ENCODE measurements at places on chromosomes 16 and 17. TPM values are rescaled to one million over a fixed set of nuclear protein-coding genes. Genes with fewer than 3 reads are reported as not detected.
A peak's percentile ranks its signal among the peaks of the same experiment; 100 is the strongest.

- no peak for DNase-seq
Observed at GRCh38 chr16:75322740-75323139, 71.3 kb upstream of the BCAR1 start.

TEX14 gene
- total RNA-seq = 6.8 TPM

DNA sequence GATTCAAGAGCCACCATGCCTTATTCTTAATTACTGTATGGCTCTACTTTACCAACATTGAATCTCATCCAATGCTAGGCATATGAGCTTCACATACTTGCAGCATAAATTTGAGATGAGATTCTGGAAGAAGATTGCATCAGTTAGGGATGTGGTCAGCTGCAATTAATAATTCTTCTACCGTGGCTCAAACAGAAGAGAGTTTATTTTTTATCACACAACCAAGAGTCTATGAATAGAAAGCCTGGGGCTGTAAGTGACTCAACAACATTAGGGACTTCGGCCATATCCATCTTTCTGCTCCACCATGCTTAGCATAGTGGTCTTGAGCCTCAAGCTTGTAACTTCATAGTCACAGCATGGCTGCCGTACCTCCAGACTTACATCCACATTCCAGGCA is 179.4 kb upstream of the IRX6 start:
- DNase-seq = no peak

LIG3 gene
- total RNA-seq = 26.6 TPM

DNA sequence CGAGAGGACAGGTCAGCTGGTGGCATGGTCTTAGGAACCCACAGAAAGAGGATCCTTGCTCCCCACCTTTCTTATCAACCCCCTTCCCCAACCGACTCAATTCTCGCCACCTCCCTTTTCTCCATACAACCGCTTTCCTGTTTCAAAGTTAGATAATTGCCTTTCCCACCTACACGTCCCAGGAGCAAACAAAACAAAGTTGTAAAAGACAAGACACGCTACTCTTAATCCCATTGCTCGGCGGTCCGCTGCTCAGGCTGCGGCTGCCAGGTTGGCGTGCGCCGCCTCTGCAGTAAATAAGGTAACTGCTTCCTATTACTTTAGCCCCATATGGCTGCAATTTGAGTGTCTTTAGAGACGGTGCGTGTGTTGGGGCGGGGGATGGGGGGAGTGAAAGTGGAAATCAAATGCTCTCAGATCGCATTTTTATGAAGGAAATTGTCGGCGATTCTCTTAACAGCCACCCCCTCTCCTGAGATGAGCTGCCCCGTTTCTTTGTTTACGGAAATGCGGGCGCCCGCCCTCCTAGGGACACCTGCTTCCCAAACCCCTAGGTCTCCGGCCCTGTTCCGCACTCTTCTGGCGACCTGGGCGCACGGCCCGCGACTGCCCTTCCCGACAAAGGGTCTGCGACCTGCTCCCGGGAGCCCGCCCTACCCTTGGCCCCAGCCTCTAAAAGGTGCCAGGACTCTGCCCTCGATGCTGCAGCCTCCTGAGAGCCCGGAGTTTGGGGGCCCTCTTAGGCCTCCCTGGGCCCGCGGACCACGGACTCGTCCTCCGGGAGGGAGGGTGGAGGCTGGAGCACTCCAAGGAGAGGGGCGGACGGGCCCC is 3.7 kb upstream of the CBX8 start:
- DNase-seq = no peak

KRTAP2-3 gene
- not detected for total RNA-seq

COL1A1 gene
- total RNA-seq = 142 TPM

DNA sequence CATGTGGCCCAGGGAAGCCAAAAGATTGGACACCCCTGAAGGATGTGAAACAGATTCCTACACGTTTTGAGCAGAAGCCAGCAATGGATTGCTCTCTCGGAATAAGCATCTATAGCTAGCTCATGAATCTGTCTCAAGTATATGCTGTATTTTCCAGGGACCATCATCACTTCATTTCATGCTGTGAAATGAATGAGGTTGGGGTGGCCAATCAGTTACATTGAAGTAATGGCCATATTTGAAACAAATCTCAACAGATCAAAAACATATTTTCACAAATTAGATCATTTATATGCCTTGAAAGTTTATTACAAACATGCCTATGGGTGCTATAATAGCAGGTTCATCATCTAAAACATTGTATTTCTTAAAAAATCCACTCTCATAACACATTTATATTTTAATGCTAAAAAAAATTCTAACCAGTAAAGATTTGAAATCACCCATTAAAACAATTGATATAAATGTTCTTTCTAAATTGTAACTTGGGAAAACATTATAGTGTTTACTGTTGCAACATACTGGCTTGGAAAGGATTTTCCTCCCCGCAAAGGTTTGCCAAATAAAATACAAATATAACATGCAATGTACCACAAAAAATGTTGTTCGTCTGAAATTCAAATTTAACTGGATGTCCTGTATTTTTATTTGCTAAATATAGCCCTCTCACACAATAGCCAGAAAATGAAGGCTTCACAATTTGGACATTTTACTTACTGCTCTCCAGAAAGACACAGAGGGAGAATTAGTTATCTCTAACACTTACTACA is 743.6 kb downstream of the KCNJ2 start:
- no peak for DNase-seq

ZP2 gene
- total RNA-seq = not detected

DNA sequence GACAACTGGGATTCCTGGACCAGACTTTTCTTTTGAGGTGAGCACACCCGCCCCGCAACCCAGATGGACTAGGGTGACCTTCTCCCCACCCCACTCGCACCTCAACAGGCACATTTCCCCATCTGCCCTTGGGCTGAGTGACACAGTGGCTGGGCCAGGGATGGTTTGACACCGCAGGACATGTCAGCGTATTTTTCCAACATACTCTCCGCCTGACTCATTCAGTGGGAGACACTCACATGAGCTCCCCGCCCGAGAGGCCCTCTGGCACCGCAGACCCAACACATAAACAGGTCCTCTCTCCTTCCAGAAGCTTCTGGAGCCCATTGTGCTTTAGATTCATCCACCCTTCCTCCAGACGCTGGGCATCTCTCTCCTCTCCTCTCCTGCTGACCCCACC is 69.4 kb downstream of the ZDHHC7 start:
- no peak for DNase-seq

- no peak for DNase-seq
Observed at GRCh38 chr17:27993161-27993695, 49.2 kb upstream of the NLK start.

- DNase-seq = no peak
Observed at GRCh38 chr17:3400055-3400454, 1.8 kb upstream of the OR1E1 start.

- DNase-seq = no peak
Observed at GRCh38 chr16:57563487-57563750, 21.0 kb downstream of the ADGRG5 start.

- peak; percentile 20 for DNase-seq
Observed at GRCh38 chr17:82570277-82570676, 50.7 kb downstream of the FOXK2 start.

DNA sequence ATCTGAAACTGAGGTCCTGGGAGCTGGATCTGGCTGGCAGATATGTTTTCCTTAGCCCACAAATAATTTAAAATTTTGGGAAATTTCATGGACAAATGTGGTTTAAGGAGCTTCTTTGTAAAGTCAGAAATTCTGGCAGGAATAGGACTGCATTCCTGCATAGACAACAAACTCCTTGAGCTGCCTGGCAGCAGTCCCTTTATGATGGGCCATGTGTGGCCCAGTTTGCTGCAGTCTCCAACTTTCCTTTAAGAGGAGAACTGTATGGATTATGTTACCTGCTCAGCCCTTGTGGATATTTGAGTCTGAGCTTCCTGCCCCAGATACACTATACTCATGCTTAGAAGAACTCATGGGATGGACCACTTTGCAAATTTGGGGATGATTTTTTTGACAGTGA is 48.5 kb upstream of the HS3ST2 start:
- no peak for DNase-seq

DNA sequence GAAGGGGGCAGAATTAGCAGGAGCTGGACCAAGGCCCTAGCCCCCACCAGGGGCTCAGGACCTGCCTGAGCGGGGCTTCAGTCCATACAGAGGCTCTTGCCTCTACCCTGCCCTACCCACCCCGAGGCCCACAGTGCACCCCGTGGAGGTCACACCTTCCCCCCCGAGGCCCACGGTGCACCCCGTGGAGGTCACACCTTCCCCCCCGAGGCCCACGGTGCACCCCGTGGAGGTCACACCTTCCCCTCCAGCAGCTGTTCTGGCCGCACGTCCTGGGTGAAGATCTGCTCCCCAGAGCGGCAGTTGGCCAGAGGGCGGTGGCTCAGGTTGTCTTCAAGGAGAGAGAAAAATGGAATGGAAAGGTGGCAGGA is 11.4 kb downstream of the CASKIN2 start:
- no peak for DNase-seq

DNA sequence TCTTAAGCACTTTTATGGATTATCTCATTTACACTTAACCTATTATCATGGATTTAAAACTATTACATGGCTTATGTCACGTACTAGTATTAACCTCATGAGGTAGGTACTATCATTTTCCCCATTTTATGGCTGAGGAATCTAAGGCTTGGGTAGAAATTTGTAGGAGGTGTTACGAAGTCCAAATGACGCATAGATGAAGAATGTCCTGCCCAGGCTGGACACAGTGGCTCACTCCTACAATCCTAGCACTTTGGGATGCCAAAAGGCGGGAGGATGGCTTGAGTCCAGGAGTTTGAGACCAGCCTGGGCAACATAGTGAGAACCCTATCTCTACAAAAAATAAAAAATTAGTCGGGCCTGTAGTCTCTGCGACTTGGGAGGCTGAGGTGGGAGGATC is 4.8 kb upstream of the C1QL1 start:
- DNase-seq = no peak

DNA sequence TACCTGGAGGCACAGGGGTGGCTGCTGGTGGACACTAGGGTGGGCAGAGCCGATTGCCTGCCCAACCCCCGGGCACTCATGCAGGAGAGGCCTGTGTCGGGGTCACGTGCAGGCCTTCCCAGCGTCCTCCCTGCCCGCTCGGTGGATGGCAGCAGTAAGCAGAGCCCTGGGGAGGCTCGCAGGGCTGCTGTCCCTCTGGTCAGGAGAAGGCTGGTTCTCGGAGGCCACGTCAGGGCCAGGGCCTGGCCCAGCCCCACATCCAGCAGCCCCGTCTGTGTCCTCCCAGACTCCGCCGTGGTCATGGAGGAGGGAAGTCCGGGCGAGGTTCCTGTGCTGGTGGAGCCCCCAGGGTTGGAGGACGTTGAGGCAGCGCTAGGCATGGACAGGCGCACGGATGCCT is 35.6 kb downstream of the TSC2 start:
- DNase-seq = no peak

DNA sequence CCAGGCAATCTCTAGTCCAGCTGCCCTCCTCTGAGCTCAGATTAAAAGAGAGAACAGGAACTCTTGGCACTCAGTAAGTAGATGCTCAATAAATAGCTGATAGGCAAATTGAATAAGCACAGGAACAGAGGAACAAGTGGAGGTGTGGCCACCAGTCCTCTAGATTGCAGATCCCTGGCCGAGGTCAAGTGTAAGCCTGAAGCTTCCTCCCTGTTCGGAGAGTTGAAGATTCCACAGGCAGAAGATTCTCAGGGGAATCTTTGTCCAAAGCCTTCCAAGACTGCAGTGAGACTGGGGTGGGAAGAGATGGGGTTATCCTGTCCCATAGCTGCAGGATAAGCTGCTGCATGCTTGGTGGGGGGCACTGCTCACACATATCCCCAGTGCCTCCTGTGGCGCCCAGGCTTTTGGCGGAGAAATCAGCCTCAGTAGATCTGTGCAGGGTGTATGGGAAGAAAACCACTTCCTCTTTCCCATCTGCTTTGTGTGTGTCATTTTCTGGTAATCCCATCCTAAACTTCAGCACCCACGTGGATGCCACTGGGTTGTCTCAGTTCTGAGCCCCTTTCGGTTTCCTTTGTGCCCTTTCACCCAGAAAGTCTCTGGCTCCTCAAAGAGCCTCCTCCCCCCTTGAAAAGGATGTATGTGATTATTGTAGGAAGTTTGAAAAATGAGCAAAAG is 12.1 kb downstream of the CD300A start:
- peak; percentile 45 for DNase-seq

- no peak for DNase-seq
Observed at GRCh38 chr17:40427002-40427491, 9.4 kb upstream of the TOP2A start.

DNA sequence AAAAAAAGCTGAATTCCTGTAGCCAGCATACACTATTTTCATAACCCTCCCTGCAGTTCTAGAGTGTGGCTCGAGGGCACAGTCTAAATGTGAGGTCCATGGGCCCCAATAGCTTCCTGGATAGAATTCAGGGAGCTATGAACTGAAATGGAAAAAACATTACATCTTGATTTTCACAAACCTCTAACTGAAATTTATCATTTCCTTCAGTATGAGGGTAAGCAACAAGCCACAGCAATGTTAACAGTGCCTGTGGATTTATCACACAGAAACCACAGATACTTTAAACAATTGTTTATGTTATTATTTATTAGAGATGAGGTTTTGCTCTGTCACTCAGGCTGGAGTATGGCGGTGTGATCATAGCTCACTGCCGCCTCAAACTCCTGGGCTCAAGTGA is 18.2 kb downstream of the TMEM92 start:
- no peak for DNase-seq

PPP1R1B gene
- total RNA-seq = 23.9 TPM

DNA sequence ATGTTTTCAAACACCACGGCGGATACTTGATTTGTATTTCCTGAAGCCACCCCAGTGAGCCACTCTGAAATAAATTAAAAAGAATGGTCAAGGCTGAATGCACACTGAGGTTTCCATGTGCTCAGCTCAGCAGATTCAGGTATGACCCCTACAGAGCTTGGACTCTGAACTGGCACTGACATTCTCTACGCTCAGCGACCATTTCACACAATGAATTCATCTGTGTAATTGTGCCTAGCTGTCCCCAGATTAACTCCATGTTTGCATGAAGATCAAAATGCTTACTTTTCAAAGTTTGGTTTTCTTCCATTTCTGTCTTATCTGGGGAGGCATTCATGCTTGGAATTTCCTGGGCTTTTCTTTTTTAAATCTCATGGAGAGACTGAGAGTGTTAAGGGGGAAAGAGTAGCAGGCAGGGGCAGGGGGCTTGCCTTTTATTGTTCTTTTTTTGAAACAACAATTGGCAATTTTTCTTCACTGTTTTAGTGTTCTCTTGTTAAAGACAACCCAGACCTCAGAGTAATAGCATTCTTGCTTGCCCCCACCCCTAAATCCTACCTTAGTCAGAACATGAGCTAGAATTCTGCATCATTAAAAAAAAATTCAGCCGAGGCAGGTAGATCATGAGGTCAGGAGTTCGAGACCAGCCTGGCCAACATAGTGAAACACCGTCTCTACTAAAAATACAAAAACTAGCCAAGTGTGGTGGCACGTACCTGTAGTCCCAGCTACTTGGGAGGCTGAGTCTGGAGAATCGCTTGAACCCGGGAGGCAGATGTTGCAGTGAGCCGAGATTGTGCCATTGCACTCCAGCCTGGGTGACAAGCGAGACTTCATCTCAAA is 85.5 kb upstream of the HNF1B start:
- no peak for DNase-seq

GP1BA gene
- 0.92 TPM for total RNA-seq

Data from lower lobe of right lung (tissue), 2 donors.